ENCODE measurements at places on chromosomes 5 and 9. TPM values are rescaled to one million over a fixed set of nuclear protein-coding genes. Genes with fewer than 3 reads are reported as not detected.

DNA sequence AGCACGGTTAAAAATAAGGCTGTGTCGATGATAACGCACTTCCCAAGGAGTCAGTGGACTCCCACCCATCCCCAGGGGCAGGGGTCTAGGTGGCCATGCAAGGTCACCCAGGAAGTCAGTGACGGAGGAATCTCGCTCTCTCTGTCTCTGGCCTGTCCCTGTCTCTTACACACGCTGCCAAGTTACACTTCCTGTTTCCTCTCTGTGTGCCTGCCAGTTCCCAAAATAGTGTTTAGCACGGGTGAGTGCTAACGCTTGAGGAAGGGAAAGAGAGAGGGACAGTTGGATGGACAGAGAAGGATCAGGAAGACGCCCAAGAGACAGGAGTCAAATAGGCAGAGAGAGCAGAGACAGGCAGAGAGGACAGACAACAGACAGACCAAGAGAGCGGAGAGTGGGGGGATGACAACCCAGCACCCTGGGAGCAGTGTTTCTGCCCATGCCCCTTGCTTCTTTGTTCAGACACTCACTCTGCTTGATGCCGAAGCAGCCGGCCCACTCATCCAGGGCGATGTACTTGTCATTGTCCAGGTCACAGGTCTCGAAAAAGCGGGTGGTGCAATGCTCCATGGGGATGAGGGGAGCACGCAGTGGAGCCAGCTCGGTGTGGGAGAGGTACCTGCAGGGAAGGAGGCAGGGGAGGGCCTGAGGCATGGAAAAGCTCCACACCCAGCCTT is 23.0 kb downstream of the SPARC start:
- no peak for DNase-seq

Gene LHX2
- not detected for total RNA-seq

DNA sequence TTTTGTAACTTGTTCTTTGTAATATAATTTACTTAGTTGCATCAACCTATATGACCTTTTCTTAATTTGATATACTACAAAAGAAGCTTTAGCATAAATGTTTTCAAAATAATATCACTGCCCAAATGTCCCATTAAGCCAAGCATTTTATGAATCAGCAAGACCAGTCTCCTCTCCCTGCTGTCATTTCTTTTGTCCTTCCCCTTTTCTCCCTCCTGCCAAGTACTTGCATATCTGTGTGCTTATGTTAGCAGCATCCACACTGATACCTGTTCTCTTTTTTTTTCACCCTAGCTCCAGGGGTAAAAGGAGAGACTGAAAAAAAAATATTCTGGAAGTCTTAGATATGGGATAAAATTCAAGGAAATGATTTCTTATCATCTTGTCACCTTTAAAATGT is 69.7 kb downstream of the ZSWIM6 start:
- DNase-seq = no peak

DNA sequence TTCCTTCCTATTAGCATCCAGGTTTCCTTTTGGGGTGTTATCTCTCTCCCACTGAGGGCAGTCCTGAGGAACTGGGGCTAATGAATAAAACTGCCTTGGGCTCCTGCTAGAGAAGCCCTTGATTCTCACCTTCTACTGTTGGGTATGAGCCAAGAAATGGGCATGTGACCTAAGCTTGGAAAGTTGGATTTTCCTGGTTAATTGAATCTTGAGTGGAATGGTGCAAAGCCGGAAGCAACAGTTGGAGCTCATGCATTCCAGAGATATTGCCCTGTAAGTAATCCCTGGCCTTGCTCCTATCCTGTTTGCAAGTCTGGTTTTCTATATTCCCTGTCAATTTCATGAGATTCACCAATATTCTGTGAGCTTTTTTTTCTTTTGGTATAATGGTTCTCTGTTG is 158.5 kb upstream of the ELL2 start:
- no peak for DNase-seq

GRCh38 chr5:117649821-117650220 is 1075.2 kb upstream of the SEMA6A start:
- DNase-seq = no peak

DNA sequence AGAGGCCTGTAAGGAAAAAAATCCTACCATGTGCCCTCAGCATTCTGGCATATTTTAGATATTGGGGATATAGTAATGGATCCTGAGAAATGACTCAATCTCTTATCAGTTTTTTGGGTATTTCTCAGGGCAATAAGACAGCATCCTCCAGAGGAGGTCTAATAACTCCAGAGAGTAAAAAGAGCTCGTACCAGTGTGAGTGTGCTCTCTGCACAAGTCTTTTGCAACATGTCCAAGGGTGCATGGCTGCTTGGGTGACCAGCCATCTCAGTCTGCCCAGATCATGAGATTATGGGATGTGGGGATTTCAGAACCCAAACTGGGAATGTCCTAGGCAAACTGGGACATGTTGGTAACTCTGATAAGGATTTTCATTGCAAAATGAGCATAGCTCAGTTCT is 15.3 kb downstream of the ASPN start:
- no peak for DNase-seq

All from T-helper 17 cell (primary cell).